ENCODE measurements at places on chromosomes 12 and 14. TPM values are rescaled to one million over a fixed set of nuclear protein-coding genes. Genes with fewer than 3 reads are reported as not detected.

The RERGL gene
- total RNA-seq, result not detected

The LGR5 gene
- total RNA-seq, result not detected

The RNASE4 gene
- 1.0 TPM for total RNA-seq

The RAD51AP1 gene
- 44.7 TPM for total RNA-seq

The ITGA7 gene
- 4.8 TPM for total RNA-seq

The IGF1 gene
- total RNA-seq, result 1.2 TPM

The SYNDIG1L gene
- not detected for total RNA-seq

- H3K4me1 ChIP-seq, result no peaks in the 10 kb centered on the region
- H3K4me3 ChIP-seq, result no peak overlapping the region
- no peak for DNase-seq
- peaks cover 3% of the 10 kb centered on the region for H3K27me3 ChIP-seq
Observed at GRCh38 chr12:131616738-131617137, 94.2 kb upstream of the SFSWAP start.

GRCh38 chr14:86935241-86935885, 1057.6 kb downstream of the GALC start:
- H3K27ac ChIP-seq, result no peak overlapping the region
- no peaks in the 10 kb centered on the region for H3K27me3 ChIP-seq
- no peaks in the 10 kb centered on the region for H3K4me1 ChIP-seq
- H3K4me3 ChIP-seq, result no peak overlapping the region

- peaks cover 3% of the 10 kb centered on the region for H3K4me1 ChIP-seq
- DNase-seq, result no peak
- no peaks in the 10 kb centered on the region for H3K36me3 ChIP-seq
- no peak overlapping the region for H3K4me3 ChIP-seq
- no peak overlapping the region for H3K27ac ChIP-seq
- no peaks in the 10 kb centered on the region for H3K27me3 ChIP-seq
Observed at GRCh38 chr12:2306735-2307134, 253.9 kb downstream of the CACNA1C start.

DNA sequence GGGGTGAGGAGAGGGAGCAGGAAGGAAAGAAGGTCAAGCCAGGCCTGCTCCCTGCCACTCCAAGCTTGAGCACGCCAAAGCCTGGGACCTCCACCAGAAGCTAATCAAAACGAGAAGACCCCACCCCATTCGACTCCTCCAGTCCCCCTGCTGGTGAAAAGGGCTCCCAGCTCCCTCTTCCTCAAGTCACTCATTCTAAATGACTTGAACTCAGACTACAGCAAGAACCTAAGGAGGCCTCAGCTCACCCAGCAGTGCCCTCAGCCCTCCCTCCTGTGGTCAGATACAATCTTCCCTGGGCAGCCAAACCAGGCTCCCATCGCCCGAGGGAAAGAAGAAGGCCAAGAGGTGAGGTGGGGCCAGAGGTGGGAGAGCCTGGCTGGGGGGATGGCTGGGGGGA, 17.4 kb downstream of the HDAC7 start:
- H3K4me1 ChIP-seq, result peaks cover 89% of the 10 kb centered on the region
- H3K27me3 ChIP-seq, result no peaks in the 10 kb centered on the region
- H3K4me3 ChIP-seq, result no peak overlapping the region
- DNase-seq, result no peak
- H3K36me3 ChIP-seq, result peaks cover 83% of the 10 kb centered on the region
- peak overlapping the region; percentile 98 for H3K27ac ChIP-seq

DNA sequence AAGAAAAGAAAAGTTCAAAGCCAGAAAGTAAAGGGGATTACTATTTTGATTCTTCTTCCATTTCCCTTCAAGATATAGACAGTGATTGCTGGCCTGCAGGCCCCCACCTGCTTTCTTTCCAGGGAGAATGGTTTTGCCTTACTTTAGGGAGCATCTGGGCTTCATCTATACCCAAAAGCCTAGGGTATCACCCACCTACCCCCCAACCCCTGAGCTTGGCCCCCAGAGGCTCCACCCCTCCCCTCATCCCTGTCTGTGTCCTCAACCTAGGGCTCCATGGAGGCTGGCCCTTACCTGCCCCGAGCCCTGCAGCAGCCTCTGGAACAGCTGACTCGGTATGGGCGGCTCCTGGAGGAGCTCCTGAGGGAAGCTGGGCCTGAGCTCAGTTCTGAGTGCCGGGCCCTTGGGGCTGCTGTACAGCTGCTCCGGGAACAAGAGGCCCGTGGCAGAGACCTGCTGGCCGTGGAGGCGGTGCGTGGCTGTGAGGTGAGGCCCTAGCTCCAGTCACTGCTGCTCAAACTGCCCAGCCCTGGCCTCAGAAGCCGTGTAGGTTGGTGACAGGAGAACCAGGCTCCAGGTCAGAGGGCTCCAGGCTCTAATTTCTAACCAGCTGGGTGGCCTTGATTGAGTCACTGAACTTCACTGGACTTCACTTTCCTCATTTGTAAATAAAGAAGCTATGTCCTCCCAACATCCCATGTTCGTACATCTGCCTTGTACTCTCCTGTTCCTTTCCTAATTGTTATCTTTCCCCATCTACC, 13.6 kb downstream of the ARHGEF40 start:
- peaks cover 16% of the 10 kb centered on the region for H3K4me1 ChIP-seq
- no peak overlapping the region for H3K27ac ChIP-seq
- no peak overlapping the region for H3K4me3 ChIP-seq
- no peak for DNase-seq
- H3K27me3 ChIP-seq, result no peaks in the 10 kb centered on the region

GRCh38 chr12:67155863-67156262, 113.3 kb upstream of the CAND1 start:
- H3K27ac ChIP-seq, result no peak overlapping the region
- peaks cover 10% of the 10 kb centered on the region for H3K27me3 ChIP-seq

DNA sequence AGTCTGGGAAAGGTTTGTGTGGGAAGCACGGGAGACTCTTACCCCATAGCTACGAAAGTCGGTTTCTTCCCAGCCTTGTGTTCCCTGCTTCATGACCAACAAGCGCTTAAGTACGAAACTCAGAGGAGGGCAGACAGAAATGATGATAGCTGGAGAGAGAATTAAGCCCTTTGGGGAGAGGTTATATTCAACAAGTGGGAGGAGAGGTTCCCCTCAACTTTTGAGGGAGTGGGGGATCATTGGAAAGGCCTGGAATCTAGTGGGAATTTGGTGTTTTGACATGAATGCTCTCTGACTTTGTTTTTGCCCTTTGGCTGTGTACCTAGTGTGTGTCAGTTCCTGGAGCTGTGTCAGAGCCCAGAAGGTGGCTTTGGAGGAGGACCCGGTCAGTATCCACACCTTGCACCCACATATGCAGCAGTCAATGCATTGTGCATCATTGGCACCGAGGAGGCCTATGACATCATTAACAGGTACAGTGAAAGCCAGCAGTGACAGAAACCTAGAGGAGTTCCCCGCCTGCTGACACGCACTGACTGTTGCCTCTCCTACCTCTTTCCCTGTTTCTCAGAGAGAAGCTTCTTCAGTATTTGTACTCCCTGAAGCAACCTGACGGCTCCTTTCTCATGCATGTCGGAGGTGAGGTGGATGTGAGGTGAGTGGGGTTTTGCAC, 40.6 kb downstream of the FNTB start:
- H3K27me3 ChIP-seq, result no peaks in the 10 kb centered on the region
- DNase-seq, result no peak
- peaks cover 17% of the 10 kb centered on the region for H3K36me3 ChIP-seq

DNA sequence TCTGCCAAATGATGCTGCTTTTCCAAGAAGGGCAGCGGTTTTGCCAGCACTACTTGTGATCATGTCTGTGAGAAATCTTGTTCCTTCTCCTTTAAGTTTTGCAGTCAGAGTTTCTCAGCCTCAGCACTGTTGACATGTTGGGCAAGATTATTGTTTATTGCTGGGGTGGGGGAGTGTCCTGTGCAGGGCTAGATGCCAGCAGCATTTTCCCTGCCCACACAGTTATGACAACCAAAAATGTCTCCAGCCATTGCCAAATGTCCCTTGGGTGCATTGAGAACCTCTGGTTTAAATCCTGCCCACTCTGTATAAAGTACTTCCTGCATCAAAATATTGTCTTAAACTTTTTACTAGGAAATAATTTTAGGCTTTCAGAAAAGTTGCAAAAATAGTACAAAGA, 20.0 kb downstream of the TMEM132C start:
- no peaks in the 10 kb centered on the region for H3K36me3 ChIP-seq
- no peak overlapping the region for H3K4me3 ChIP-seq
- H3K27me3 ChIP-seq, result no peaks in the 10 kb centered on the region
- DNase-seq, result no peak

- no peak for DNase-seq
- peaks cover 31% of the 10 kb centered on the region for H3K4me1 ChIP-seq
- H3K27me3 ChIP-seq, result no peaks in the 10 kb centered on the region
- no peaks in the 10 kb centered on the region for H3K36me3 ChIP-seq
- H3K27ac ChIP-seq, result peak overlapping the region; percentile 8
Observed at GRCh38 chr12:53048780-53049401, 974 bp upstream of the TNS2 start.

GRCh38 chr12:68509242-68509641, 101.5 kb upstream of the RAP1B start:
- DNase-seq, result no peak
- no peak overlapping the region for H3K27ac ChIP-seq
- H3K4me1 ChIP-seq, result peaks cover 11% of the 10 kb centered on the region
- H3K36me3 ChIP-seq, result peaks cover 1% of the 10 kb centered on the region

- H3K27me3 ChIP-seq, result no peaks in the 10 kb centered on the region
- H3K4me1 ChIP-seq, result no peaks in the 10 kb centered on the region
- H3K36me3 ChIP-seq, result no peaks in the 10 kb centered on the region
- no peak overlapping the region for H3K27ac ChIP-seq
- H3K4me3 ChIP-seq, result no peak overlapping the region
Observed at GRCh38 chr12:114895827-114896226, 211.9 kb upstream of the TBX3 start.

DNA sequence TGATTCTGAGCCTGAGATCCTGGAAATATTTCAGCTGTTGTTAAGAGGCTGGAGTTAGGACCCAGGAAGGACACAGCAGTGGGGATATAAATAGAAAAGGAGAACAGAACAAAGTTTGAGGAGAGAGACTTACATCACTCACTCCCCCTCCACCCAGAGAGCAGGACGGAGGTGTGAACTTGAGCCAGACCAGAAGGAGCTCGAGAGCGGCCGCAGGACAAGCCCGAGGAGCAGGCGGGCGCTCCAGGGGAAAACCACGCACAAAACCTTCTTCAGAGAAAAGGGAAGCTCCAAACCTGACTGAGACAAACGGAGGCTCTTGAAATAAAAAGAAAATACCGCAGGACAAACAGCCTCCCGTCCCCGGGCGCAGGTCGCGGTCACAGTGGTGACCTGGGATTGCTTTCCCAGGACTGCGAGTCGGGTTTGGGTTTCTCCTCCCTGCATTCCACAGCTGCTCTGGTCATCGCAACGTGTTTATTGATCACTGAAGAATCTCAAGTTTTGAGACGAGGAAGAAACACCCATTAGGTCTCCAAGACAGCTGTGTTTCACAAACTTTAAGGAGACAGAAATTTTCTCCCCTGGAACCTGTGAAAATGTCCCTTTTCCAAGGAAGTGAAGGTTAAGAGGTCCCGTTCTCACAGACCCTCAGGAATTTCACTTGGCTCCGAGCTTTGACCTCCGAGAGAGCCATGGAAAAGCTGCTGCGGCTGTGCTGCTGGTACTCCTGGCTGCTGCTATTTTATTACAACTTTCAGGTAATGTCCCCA, at the start of gene ADGRD1:
TSS of gene ADGRD1 (plus strand) at position 137 of the 773 bp plus-strand sequence. CDS start at position 696, 559 bp downstream.
- peaks cover 2% of the 10 kb centered on the region for H3K4me1 ChIP-seq
- H3K36me3 ChIP-seq, result no peaks in the 10 kb centered on the region
- H3K27ac ChIP-seq, result no peak within 1 kb of the TSS
- H3K27me3 ChIP-seq, result peaks cover 22% of the 10 kb centered on the region

- no peaks in the 10 kb centered on the region for H3K36me3 ChIP-seq
- H3K27ac ChIP-seq, result no peak overlapping the region
Observed at GRCh38 chr12:100877776-100878175, 83.2 kb downstream of the ANO4 start.
